CD8-positive, alpha-beta T cell (primary cell): ENCODE measurements at places on chromosomes 12 and 14.

GRCh38 chr12:95181103-95181502, 36.2 kb downstream of the FGD6 start:
- no peak for DNase-seq

GRCh38 chr14:104532191-104532555, 47.4 kb upstream of the C14orf180 start:
- no peak for DNase-seq

DNA sequence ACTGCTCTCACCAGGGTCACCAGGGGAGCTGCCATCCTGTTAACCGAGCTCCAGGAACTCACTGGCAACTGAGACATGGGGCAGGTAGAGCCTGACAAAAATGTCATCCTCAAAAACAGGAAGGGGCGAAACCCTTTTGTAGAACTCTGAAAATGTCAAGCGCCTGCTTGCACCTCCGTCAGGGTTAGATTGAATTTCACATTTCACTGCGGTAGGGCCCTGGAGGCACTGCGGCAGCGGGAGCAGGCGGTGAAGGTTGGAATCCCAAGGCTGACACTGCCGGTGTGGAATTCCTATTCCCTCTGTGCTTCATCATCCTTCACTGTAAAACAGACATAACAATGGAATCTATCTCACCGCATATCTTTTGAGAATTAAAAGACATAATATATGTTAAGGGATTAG, 142.8 kb upstream of the TMCC3 start:
- DNase-seq: no peak

DNA sequence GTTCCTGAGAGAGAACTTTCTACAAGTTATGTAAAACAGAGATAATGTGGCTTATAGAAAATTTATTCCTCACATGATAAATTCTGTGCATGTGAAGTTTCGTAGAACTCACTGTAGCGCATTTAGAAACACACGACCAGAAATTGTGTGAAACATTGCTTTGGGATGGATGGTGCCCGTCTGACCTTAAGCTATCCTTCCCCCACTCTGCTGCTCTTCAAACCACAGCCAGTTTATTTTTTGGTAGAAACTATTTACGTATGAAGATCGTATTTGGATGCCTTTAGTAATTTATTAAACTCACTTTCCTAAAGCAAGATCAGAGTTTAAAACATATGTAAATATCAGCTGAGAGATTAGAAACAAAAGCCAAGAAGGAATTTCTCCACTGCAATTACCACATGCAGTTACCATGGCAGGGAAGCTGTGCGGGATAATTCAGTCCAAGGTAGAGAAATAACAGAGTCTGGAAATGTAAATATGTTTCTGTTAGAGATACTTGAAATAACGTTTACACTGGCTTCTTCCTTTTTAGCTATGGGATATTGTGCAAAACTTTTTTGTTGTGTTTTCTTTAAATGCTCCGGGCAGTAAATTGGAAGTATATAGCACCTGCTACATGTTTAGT, 382.7 kb downstream of the RGS6 start:
- no peak for DNase-seq

DNA sequence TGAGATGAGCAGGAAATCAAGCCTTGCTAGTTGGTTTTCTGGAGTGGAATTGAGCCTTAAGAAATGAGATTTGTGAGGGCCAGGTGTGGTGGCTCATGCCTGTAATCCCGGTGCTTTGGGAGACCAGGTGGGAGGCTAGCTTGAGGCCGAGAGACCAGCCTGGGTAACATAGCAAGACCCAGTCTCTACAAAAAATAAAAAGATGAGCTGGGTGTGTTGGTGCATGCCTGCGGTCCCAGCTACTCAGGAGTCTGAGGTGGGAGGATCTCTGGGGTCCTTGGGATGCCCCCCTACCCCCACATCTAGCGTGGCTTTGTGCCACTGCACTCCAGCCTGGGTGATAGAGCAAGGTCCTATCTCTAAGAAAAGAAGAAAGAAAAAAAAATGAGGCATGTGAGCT, 104.2 kb upstream of the RTL1 start:
- no peak for DNase-seq

DNA sequence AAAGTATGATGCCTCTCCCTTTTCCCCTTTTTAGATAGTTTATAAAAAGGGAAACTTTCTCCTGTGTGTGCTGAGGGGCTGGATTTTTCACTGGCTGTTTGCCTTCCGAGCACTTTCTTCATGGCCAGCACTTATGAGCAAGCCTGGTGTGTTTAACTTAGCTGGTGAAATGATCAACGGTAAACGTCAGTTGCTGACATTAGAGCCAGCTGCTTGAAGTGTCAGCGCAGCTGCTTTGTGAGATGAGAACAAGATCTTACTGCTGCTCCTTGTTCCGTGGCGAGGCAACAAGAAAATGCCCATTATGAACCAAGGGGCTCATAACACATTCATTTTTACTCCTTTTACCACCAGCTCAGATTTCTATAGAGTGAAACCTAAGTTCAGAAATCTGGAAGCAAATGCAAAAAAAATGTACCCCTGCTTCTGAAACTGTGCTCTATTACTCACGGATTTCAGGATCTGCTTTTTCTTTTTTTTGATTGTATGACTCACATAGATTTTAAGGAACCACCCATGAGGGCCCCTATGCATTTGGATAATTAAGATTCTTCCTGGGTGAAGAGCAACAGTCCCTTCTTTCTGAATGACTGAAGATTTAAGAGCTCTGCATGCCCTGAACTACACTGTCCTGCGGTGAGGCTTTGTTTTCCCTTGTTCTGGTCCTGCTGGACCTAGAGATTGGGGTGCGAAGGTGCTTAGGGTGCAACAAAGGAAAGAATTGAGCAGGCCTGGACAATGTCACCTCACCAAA, 74.3 kb upstream of the CPM start:
- DNase-seq: no peak

DNA sequence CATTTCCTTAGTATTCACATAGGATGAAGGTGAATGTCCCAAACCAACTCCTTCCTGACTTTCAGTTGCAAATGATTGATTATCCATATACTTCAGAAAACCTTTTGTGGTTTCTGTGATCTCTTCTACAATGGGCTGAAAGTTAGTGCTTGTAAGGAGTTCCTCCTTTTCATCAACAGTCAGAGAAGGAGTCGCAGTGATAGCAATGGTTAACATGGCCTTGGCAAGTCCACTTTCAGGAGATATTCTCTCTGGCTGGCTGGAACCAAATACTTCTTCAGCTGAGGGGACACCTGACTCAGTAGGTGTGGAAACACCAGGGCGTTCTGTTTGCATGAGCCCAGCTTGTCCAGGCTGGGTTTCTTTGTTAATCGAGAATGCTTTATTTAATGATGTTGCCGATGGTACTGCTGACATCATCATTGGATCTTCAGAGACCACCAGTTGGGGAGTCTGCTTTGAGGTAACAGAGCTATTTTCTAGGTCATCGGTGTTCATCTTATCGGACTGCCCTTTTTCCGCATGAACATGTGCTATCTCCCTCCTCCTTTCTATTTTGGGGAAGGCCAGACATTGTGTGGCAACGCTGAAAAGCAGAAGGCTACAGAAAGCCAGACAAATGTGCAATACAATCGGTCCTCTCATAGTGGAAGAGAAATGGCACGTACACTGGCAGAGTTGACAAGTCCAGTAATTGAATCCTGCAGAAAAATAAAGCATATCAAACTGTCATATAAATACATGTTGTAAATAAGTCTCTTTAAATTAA, 13.1 kb downstream of the ARMH4 start:
- DNase-seq: no peak
